ENCODE measurements at places on chromosomes 16 and 17. TPM values are rescaled to one million over a fixed set of nuclear protein-coding genes. Genes with fewer than 3 reads are reported as not detected.
A peak's percentile ranks its signal among the peaks of the same experiment; 100 is the strongest.

- no peak for DNase-seq
Observed at GRCh38 chr17:15194859-15195277, 70.3 kb downstream of the PMP22 start.

DNAH2 gene
- 0.31 TPM for polyA plus RNA-seq

DNA sequence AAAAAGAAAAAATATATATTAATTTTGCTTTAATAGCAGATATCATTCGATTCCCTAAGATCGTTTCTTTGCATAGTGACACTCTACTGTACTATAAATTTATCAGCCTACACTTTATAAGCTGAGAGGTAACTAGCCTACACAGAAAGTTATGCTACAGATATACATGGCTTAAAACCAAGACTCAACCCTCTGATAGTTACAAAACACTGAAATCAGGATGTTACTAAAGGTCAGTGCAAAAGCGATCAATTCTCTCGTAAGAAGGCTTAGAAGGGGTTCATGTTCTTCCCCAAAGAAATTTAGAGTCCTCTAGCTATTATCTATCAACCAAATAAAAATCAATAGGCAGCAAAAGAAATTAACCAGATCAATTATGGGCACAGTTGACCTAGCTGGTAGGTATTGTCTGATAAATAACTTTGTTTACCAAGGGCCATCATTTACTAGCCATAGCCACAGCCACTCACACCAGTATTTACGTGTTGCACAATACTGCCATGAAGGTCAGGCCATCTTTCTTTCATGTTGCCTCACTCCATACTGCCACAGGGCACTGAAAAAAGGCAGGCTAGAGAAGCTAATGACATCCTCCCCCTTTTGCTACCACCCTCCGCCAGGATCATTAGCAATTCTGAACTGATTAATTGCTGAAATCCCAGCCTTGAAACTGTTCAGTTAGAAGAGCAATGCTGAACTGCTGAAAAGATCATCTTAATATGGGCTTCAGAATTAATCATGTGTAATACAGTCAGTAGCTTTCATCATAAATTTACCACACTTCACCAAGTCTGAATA is 43.7 kb downstream of the RND2 start:
- no peak for DNase-seq

GRCh38 chr17:67358612-67359011 is 7.8 kb downstream of the PSMD12 start:
- DNase-seq, result no peak

- peak; percentile 91 for DNase-seq
Observed at GRCh38 chr17:50841949-50842354, 6.6 kb downstream of the WFIKKN2 start.

- DNase-seq, result peak; percentile 49
Observed at GRCh38 chr16:88331989-88332920, 50.5 kb upstream of the ZNF469 start.

DNA sequence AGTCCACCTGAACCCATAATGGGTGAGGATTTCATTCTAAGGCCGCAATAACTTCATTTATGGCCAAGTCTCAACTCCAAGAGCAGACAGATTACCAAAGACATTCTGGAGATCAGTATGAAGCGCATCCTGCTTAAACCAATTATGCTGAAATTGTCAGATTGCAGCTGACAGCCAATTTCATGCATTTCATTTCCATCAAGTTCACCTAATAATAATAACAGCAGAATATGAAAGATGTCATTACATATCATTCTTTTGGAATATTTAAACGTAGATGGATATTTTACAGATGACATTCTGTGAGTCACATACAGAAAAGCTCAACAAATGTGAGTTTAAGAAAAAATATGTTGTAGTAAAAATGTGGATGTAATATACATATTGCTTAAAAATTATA is 54.9 kb upstream of the NACA2 start:
- no peak for DNase-seq

GRCh38 chr17:39082482-39082881 is 69.0 kb downstream of the PLXDC1 start:
- DNase-seq, result no peak

ABR gene
- polyA plus RNA-seq, result 28.3 TPM

DNA sequence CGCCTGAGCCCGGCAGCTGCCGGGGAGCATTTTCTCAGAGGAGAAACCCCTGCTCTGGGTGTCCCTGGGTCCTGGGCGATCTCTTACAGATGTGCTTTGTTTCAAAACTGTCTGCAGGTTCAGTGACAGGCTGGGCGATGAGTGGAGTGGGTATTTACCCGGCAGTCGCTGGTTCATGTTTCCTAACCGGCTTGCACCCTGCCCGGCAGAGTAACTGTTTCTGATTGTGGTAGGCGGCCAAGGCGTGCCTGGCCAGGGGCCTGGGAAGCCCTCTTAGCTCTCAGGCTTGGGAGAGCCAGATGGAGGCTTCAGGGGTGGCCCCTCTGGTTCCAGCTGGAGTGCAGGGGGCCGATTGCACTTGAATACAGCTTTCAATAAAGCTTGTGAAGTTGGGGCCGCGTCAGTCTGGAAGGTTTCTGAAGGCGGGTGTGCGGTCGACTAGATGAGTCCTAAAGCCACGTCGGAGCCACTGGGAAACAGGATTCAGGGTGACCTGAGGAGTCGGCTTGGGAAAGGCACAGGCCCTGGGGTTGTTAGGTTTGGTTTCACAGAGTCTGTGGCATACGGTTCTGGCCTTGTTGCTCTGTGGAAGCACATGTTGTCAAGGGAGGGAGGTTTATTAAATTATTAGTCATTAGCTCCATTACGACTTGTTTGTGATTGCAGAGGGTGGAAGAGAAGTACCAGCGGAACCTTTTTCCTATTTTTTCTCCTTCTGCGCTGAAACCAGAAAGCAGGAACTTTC is 1.4 kb downstream of the BAIAP2 start:
- no peak for DNase-seq

CACNG3 gene
- polyA plus RNA-seq, result not detected

DNA sequence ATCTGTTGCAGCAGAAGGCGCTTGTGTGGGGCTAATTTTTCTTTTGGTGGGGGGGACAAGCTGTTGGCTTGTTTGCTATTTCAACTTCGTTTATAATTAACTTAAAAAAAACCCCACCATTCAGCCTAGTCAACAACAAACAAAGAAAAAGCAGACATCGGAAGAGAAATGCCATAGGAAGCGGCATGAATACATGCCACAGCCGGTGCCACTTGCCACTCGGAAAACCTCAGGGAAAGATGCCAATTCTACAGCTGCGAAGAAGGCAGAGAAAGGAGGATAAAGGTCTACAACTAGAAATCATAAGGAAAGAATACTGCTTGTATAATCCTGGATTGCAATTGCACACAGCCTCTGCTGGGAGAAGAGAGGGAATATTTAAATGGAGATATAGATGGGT is 254.4 kb upstream of the PMFBP1 start:
- DNase-seq, result no peak

CA7 gene
- 0.10 TPM for polyA plus RNA-seq

GRCh38 chr16:85436636-85437165 is 176.4 kb upstream of the GSE1 start:
- peak; percentile 89 for DNase-seq

DNA sequence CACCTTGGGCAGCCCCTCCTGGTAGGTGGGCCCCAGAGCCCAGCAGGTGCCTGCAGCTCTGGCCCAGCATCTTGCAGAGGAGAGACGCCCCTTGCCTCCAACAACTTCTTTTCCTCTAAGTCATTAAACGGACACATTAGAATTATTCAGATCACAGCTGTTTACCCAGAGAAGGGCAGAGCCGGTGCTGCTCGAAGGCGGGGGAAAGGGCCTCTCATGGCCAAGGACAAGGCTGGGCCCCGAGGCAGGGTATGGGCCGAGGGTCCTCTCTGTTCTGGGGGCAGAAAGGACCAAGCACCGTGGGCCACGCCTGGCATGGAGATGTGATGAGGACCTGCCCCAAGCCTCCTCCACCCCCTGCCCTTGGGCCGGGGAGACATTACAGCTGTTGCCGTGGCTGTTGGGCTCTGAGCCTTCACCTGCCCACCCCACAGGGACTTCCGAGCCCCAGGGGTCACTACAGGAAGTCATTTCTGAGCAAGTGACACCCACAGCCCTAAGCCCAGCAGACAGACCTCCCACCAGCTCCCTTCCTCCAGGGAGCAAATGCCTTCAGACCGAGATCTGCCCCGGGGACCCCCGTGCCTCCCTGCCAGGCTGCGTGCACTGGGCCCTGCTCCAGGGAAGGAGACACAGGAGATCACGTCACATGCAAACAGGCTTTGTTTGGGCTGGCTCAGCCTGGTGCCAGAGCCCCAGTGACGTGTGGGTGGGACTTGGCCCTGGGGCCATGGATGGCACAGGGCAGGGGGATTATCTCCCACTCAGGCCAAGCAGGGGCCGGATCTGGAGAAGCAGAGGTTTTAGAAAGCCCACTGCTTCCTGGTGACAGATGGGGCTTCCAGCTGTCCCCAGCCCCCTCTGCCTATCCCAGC is 699 bp upstream of the PVALEF start:
- DNase-seq, result peak; percentile 76

KRT9 gene
- polyA plus RNA-seq, result not detected

DNA sequence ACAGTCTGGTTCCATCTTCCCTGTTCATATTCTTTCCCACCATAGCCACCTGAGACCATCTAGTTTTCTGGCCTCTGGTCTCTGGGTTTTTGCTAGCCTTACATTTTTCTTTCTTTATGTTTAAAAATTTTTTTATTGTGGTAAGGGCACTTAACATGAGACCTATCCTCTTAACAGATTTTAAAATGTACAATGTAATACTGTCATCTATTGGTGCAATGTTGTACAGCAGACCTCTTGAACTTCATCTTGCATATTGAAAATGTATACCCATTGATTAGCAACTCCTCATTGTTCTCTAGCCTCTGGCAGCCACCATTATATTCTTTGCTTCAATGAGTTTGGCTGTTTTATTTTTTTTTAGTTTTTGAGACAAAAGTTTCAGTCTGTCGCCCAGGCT is 39.2 kb downstream of the ITGAM start:
- peak; percentile 7 for DNase-seq

SOCS3 gene
- polyA plus RNA-seq, result 46.9 TPM

DNA sequence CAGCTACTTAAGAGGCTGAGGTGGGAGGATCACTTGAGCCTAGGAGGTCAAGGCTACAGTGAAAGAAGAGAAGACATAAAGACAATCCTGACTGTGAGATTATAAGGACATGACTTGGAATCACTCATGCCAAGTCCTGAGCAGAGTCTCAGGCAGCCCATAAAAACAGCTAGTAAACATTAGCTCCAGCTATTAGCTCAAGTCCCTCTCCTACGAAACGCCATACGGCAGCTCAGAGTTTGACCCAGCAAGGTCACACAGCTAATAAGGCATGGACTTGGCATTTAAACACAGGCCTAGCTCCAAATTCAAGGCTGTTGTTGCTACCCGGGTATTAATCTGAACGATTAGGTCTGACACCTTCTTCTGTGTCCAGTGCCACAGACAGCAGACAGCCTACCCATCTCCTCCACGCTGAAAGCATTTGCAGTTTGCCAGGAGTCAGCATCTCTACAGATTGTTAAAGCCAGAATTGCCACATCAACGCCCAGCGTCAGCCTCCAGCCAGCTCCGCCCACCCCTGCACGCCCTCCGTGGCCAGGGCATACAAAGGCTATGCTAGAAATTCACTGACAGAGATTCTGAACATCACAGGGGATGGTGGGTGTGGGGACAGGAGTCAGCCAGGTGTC is 9.9 kb upstream of the TMEM114 start:
- DNase-seq, result no peak

DNA sequence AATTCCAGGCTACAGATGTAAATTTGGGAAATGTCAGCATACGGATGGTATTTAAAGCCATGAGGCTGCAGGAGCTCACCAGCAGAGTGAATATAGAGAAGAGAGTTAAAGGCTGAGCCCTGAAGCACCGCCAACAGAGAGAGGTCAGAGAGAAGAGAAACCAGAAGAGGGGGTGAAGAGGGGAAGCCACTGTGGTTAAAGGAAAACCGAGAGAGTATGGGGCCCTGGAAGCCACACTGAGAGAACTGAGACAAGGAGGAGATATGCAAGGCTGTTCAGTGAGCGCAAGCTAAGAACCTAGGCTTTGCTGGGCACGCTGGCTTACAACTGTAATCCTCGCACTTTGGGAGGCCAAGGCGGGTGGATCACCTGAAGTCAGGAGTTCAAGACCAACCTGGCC is 24.6 kb downstream of the COPRS start:
- no peak for DNase-seq

DNA sequence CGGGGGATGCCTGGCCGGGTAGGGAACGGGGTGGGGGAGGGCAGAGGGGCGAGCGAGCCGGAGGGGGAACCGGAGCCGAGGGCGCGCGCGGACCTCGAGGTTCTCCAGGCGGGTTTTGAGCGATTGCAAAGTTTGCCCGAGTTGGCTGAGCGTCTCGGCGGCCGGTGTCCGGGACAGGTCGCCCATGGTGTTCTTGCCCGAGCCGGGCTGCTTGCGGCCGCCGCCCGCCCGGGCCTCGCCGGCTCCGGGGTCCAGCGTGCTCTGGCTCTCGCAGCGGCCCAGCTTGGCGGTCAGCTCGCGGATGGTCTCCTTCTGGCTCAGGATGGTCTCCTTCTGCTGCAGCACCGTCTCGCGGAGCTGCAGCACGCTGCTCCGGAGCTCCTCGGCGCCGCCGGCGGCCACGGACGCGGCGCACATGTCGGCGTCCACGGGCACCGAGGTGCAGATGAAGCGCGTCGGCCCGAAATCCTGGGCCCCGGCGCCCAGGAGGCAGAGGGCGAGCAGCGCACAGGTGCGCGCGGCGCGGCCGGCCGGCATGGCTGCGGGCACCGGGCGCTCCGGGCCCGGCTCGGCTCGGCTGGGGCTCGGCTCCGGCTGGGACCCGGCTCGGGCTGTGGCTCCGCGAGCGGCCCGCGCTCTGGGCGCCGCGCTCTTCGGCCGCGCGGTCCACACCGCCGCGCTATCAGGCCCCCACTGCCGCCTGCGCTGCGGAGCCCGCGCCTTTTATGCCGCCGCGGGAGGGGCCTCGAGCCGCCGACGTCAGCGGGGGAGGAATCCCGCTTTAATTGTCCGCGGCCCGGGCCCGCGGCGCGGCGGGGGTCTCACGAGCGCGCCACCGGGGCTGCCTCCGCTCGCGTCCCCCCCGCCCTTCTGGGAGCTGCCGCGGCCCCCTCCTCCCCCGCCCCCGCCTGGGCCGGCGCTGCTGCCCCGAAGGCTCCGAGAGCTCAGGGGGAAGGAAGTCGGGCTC is at the start of gene NPTX1:
Gene NPTX1 (minus strand): TSS at position 698 of the 967 bp plus-strand sequence. CDS start 161 bp downstream, at position 537.
- peak; percentile 61 for DNase-seq

MPV17L gene
- 3.1 TPM for polyA plus RNA-seq

DNA sequence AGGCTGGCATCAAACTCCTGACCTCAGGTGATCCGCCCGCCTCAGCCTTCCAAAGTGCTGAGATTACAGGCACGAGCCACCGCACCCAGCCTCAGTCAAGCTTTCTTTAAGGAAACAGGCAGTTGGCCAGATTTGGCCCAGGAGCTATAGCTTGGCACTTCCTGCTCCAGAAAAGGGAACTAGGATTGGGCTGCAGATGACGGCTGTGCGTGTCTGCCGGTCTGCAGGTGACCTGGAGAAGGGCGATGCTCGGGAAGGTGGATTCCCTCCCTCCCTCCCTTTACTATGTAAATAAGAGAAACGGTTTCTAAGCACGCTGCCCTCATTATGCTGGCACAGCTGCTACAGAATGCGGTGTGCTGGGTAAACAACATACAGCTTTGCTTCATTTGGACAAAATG is 215.9 kb downstream of the RPTOR start:
- DNase-seq, result peak; percentile 77

QPRT gene
- polyA plus RNA-seq, result 2.4 TPM
